ENCODE measurements at places on chromosomes 16 and 17.
A peak's percentile ranks its signal among the peaks of the same experiment; 100 is the strongest.

GRCh38 chr17:45234641-45235415, 13.1 kb downstream of the FMNL1 start:
- DNase-seq: peak; percentile 44

GRCh38 chr16:10539236-10539635, 41.2 kb downstream of the EMP2 start:
- no peak for DNase-seq

GRCh38 chr17:58626905-58627304, 64.9 kb downstream of the TEX14 start:
- DNase-seq: no peak

- no peak for DNase-seq
Measured at GRCh38 chr17:76446449-76447231, 6.3 kb downstream of the UBE2O start.
